ENCODE measurements at places on chromosomes 13 and 19.

DNA sequence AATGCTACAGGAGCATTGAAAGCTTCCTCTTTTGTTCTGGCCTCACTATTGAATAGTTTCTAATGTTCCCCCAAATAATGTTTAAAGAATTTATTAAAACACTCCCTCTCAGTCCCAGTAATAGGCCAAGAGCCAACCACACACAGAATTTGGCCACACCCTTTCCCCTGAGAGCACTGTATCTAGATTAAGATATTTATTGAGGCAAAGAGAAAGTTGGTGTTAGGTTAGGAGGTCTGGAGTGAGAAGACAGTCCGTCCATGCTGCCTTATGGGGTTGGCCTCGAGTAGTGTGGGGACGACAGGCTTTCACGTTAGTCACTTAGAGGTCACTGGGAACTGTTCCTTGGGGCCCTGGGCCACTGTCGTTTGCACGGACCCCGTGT, 122.9 kb upstream of the RNF113B start:
- DNase-seq = no peak

DNA sequence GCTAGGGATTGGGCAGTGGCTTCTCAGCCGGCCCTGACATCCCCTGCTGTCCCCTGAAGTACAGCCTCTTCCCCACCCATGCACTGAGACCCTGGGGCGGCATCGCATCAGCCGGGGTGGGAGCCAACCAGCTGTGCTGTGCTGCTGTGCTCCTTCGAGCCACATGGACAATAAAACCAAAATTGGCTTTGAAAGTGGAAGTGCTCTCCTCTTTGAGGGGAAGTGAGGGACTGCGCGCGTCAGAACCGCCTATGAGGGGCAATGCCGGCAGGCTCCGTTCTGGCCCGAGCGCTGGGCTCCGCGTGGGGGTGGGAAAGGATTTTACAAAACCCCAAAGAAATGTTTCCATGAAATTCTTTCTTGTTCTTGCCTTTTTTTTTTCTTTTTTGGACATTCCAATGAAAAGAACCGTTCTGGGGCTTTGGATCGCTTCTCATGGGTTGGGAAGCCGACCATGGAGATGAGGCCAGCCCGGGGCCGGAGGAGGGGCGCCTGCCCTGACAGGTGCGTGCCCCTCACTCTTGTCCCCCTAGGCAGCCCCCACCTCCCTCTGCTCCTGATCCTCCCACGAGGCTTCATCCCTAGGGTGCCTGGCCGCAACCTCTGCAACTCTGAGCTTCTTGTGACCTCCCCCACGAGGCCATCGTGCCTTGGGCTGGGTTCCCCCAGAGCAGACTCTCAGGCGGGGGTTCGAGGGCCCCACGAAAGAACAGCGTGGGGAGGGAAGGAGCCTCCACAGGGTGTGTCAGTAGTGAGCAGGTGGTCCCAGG, 22.6 kb downstream of the KLHL26 start:
- no peak for DNase-seq

GRCh38 chr13:73169971-73170370, 111.2 kb downstream of the KLF5 start:
- DNase-seq = no peak

DNA sequence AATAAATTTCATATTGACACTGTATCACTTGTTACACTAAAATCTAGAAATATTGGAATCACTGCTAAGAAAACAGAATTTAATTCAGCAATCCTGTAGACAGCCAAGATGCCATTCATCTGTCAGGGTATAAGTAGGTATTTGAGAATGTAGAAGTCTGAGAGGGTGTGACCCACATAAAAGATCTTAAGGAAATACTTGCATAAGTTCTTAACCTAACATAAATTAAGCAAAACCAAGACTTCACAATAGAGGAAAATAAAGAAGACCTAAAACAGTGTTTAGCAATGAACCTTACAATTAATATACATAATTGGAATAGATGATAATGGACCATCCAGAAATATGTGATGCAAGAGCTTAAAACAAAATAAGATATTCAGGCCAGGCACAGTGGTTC, 636.2 kb downstream of the TBC1D4 start:
- no peak for DNase-seq

DNA sequence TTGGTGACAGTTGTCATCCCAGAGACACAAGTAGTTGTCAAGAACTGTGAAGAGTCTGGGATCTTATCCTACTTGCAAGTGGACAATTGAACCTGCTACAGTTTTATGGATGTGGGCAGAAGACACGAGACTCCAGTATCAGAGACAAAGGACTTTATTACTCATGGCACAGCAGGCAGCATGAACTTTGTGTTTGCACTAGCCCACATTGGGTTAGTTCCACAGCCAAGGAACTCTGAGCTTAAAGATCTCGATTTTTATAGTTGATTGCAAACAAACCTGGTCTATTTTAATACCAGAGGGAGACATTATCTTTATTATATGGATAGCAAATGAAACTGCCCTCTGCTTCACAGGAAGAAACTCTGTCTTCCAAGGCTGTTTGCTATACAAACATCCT, 16.0 kb upstream of the TPM4 start:
- DNase-seq = no peak

- DNase-seq = no peak
These were observed 24.2 kb downstream of the ZNF607 start for GRCh38 chr19:37695144-37695899.

DNA sequence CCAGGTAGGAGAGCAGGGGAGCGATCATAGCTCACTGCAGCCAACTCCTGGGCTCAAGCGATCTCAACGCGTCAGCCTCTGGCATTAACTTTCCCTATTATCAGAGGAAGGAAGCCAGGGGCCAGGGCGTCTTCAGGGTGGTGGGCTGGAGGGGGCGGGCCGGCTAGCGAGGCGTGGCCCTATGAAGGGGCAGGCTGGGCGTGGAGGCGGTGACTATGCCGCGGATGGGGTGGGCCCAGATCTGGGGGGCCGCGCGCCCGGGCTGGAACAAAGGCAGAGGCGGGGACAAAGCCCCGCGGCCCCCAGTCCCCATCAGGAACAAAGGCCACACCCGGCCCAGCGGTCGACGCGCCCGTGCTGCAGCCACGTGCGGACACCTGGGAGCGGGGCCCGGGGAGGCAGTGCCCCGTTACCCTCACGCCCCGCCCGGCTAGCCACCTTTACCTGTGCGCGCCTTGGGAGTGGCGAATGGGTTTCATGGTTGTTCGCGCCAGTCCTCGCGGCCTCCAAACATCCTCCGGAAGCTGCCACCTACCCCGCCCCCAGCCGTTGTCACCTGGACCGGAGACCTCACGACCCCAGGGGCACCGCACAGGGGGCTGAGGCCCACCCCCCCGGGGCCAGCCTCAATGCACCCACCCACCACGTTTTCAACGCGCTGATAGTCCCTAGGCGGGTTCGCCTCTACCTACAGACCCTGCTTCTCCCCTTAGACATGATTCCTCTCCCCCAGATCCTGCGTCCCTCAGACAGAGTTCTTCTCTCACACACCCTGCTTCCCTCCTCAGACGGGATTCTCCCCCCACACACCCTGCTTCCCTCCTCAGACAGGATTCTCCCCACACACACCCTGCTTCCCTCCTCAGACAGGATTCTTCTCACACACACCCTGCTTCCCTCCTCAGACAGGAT, 5.4 kb upstream of the TRIM28 start:
- DNase-seq = no peak

GRCh38 chr13:90806016-90806615, 541.4 kb upstream of the MIR17HG start:
- DNase-seq = no peak

DNA sequence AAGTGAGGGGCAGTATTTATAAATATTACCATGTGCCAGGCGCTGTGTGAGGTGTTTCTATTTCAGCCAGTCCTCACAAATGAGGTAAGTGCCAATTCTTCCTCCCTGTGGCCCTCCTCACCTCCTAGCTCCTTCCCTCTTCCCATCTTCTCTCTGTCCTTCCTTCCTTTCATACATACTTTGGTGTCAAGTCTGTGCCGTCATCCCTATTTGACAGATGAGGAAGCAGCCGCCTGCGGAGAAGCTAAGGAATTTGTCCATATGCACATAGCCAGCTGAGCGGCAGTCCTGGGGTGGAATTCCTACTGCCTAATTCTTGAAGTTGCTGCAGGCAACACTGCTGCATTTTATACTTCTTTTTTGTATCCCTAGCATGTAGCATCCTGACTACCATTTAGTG, 150.8 kb downstream of the B3GLCT start:
- DNase-seq = no peak

DNA sequence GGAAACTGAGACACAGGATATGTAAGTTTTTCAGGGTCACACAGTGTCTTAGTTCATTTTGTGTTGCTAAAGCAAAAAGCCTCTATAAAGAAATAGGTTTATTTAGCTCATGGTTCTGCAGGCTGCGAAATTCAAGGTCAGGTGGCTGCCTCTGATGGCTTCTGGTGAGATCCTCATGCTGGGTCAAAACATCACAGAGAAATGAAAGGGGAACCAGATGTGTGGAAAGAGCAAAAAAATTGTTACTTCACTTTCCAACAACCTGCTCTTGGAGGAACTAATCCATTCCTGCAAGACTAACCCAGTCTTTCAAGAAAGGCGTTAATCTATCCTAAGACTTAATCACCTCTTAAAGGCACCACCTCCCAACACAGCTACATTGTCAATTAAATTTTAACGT, 64.2 kb upstream of the UBL3 start:
- no peak for DNase-seq

- DNase-seq = no peak
These were observed 7.1 kb downstream of the YIPF2 start for GRCh38 chr19:10921199-10921909.

DNA sequence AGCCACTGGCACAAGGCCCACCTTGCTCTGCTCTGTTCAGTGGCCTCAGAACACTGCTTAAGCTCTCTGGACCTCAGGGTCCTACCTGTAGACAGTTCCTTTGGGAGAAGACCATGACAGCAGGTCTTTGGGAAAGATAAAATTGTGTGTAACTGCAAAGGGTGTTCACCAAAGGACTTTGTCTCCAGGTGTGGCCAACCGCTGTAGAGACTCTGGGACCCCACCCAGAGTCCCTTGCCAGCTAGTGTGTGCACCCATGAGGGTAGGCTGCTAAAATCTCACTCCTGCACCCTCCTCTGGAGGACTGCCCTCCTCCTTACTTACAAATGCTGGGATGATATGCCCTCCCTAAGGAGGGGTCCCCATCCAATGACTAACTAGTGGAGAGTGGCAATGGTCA, 211.2 kb downstream of the TSHZ3 start:
- no peak for DNase-seq

GRCh38 chr13:26220575-26220974, 1.5 kb downstream of the RNF6 start:
- DNase-seq = no peak

GRCh38 chr13:101612735-101613134, 160.3 kb downstream of the ITGBL1 start:
- no peak for DNase-seq

DNA sequence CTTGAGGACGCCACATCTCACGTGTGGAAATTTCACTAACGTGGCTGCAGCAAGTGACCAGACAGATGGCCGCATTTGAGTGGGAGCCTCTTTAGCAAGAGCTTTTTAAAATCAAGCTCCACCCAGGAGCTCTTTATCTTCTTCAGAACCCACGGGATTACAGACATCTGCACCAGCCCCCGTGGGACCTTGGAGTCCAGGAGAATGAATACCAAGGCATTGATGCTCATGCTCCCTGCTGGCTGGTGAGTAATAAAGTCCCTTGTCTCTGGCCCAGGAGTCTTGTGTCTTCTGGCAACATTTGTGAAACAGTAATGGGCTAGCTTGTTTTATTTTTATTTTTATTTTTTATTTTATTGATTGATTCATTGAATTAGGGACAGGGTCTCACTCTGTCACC, 64.4 kb downstream of the TRPM4 start:
- no peak for DNase-seq

DNA sequence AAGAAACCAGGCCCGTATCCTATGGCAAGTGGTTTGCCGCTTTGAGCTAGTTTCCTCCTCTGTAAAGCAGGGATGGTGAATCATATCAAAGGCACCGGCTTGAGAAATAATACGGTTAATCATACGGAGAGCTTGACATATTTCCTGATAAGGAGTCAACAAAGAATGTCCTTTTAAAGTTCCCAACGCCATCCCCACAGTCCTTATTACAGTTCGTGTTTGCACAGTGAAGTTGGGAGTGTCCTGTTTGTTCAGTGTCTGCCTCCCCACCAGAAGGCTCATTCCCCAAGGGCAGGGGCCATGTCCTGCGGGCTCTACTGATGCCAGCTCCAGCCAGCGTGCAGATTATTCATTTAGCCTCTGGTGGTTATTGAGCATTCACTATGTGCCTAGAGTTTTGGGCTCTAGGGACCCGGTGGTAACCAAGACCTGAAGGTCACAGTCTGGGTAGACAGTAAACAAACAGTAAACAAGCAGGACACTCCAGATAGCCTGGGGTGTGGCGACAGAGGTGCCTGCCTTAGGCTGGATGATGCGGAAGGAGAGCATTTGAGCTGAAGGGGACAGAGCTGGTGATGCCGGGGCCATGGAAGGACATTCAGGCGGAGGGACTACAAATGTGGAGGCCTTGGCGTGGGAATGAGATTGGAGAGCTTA, 6.3 kb downstream of the GRAMD1A start:
- no peak for DNase-seq

DNA sequence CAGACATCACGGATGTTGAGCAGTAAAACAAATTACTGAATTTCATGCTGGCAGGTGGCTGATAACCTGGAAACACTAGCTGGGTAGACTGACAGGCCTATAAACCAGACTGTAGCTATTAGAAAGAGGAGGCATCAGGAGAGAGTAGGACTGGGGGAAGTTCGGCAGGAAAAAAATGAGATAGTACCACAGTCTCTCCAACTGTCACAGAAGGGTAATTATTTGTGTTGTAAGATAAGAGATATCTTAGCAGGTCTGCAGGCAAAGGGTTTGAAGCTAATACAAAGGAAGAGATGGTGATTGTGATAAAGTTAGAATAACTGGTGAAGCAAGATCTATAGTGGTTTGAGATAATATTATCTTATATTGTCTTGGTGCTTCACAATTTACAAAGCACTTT, 41.7 kb downstream of the MIPEP start:
- DNase-seq = no peak

GRCh38 chr19:33374236-33374714, 766 bp downstream of the CEBPG start:
- no peak for DNase-seq

GRCh38 chr19:11813703-11814028, 407 bp upstream of the ZNF440 start:
- DNase-seq = no peak

DNA sequence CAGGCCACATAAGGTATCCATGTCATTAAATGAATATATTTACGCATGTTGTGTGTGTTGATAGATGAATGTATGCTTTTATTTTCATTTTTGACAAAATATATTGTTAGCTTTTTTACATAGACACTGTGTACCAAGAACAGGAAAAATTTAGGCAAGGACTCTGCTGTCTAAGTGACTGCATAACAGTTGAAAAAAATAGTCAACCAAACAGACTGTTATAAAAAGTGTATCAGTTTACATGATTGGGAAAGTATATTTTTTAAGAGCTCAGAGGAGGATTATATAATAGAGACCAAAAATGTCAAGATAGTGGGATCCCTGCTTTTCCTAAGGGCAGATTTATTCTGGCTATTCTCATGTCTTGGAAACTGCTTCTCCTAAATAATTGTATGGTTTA, 858.0 kb downstream of the SLITRK1 start:
- DNase-seq = no peak

GRCh38 chr19:35612224-35612558, 344 bp upstream of the HAUS5 start:
- DNase-seq = no peak

GRCh38 chr19:48856921-48857320, 11.5 kb downstream of the PLEKHA4 start:
- no peak for DNase-seq

Measured in T-helper 9 cell (primary cell).